ENCODE measurements at places on chromosomes 5 and 9. TPM values are rescaled to one million over a fixed set of nuclear protein-coding genes. Genes with fewer than 3 reads are reported as not detected.

Gene EIF4E1B
- total RNA-seq = not detected

Gene PCDHGB1
- total RNA-seq = 1.5 TPM

Gene PCDHGA9
- total RNA-seq = 3.8 TPM

Gene SEMA4D
- 0.09 TPM for total RNA-seq

Gene ACOT12
- 0.17 TPM for total RNA-seq

Gene TICAM2
- 3.0 TPM for total RNA-seq

Gene PTCH1
- 1.6 TPM for total RNA-seq

Gene ADAM19
- 4.9 TPM for total RNA-seq

Gene FKTN
- 12.9 TPM for total RNA-seq

Gene BTNL8
- total RNA-seq = not detected

Gene RMI1
- total RNA-seq = 3.8 TPM

Gene CDKN2B
- 10.4 TPM for total RNA-seq

Gene SPATA6L
- 0.26 TPM for total RNA-seq

Gene PCA3
- 0.26 TPM for total RNA-seq

Gene GOLPH3
- total RNA-seq = 74.6 TPM

Gene SUSD1
- total RNA-seq = 18.4 TPM

Gene DAB2IP
- 4.4 TPM for total RNA-seq

Gene TXNDC8
- total RNA-seq = not detected

Gene MAML1
- 3.0 TPM for total RNA-seq

Gene RARS1
- 104 TPM for total RNA-seq

Gene PRUNE2
- 11.3 TPM for total RNA-seq

Gene SLC36A2
- total RNA-seq = not detected

Gene SHC3
- total RNA-seq = 20.9 TPM

Gene CDKN2B-AS1
- 5.6 TPM for total RNA-seq

Gene RGS7BP
- total RNA-seq = not detected

Gene TSSK1B
- 0.16 TPM for total RNA-seq

Gene NME5
- 2.7 TPM for total RNA-seq

Gene SPATA31A3
- total RNA-seq = not detected

Gene IRX1
- 0.09 TPM for total RNA-seq

Gene FOXD4L3
- not detected for total RNA-seq

Gene PRLR
- not detected for total RNA-seq

Gene SPAAR
- 0.17 TPM for total RNA-seq

Gene LCP2
- total RNA-seq = not detected

Gene ORM1
- total RNA-seq = not detected

Gene PCDH12
- under 0.01 TPM for total RNA-seq

Gene RELL2
- 0.77 TPM for total RNA-seq

Gene GPSM1
- total RNA-seq = 79.5 TPM

Gene CSF2
- total RNA-seq = not detected

Gene IL4
- total RNA-seq = not detected

Gene OTP
- total RNA-seq = not detected

Gene PCDHGC5
- total RNA-seq = 3.5 TPM

Gene CCNO
- total RNA-seq = 0.17 TPM

Gene FSD1L
- 4.6 TPM for total RNA-seq

Gene HAVCR1
- total RNA-seq = not detected

Gene SCGB3A2
- not detected for total RNA-seq

Gene PCDHB2
- total RNA-seq = 1.3 TPM

Gene GFI1B
- total RNA-seq = not detected

Gene GRXCR2
- not detected for total RNA-seq

Gene ACTBL2
- under 0.01 TPM for total RNA-seq
